ENCODE measurements at places on chromosomes 11 and 22.
A peak's percentile ranks its signal among the peaks of the same experiment; 100 is the strongest.

DNA sequence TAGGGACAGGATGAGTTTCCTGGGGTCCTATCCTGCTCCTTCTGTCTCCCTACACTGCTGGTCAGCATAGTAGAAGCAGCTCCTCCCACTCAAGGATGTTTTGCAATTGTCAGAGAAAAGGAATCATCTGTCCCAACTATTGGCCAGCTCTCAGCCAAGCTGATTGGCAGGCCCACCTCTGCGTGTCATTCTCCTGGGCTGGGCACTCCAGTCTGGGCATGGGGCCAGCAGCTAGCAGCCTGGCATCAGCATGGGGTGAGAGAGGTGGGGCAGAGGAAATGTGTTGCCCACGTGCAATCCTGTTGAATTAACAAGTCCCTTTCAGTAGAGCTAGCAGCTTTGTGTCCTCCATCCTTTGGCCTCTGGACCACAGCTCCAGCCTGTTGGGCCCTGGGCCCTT, 14.1 kb downstream of the ANKK1 start:
- peak; percentile 81 for DNase-seq

- DNase-seq, result no peak
These were observed 65.3 kb downstream of the AMBRA1 start for GRCh38 chr11:46528445-46529094.

DNA sequence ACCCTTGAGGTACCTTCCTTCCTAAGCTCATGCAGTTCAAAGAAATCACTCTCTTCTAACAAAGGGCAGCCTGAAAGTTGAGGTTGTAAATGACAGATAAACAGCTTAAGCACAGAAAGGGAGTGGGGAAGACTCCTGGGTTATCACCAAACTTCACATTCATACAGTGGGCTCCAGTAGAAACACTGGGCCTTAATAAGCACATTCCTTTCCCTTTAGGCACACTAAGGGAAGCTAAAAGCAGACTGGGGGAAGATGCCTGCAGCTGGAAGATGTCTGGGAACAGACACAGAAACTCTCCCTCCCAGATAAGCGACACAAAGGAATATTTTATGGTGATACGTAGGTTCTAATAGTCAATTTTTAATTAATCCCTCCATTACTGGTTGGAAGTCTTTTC, 350.3 kb upstream of the MPPED2 start:
- DNase-seq, result no peak

DNA sequence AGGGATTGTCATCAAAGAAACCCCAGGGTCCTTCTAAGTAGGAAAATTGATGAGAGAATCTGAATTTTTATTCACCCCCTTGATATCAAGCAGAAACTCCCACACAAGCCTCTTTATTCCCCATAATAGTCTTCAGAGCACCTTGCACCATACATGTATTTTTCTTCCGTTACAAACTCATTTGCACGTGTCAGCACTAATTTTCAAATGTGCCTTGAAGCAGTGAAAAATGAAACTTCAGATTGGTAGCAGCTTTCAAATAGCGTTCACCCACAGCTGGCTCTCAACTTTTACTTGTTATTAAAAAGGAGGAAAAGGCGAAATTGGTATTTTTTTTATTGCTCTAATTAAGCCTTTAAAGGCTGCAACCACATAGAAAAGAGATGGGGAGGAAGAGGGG, 343.0 kb upstream of the TENM4 start:
- DNase-seq, result no peak

GRCh38 chr11:124207102-124207792, 24.1 kb downstream of the OR10D3 start:
- no peak for DNase-seq

DNA sequence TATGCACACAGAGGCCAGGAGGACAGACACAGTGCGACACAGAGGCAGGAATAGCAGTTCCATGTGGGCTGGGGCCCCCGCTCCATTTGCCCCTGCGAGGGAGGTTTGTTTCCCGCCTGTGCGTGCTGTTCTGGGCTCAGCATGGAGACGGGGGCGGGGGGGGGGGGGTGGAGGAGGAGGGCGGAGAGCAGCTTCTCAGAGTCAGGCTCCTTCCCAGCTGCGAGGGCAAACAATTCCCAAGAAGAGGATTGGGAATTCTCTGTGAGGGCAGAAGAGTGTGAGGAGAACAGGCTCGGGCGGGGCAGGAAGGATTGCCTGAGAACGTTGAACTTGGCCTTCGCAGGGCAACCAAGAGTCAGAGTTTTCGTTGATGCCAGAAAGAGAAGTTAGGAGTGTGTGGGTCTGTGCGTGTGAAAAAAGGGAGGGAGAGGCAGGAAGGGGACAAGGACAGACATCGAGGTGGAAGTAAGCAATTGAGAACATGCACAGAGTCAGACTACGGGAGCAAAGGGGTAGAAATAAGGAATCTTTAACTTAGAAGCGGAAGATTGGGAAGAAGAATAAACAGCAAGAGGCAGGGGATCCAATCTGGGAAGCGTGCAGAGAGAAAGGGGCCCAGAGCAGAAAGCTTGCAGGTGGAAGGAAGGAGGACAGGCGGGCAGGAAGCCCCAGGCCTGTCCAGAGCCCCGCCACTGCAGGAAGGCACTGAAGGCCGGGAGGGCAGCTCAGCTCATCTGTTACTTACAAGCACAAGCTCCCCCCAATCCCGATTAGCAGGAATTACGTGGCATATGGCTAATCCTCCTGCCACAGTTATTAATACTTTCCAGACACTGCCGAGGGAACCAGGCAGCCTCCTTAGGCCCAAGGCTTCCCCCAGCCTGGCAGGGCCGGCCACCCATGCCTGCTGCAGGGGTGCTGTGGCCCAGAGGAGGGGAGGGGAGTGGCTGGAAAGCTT, 15.6 kb upstream of the JAM3 start:
- DNase-seq, result no peak

DNA sequence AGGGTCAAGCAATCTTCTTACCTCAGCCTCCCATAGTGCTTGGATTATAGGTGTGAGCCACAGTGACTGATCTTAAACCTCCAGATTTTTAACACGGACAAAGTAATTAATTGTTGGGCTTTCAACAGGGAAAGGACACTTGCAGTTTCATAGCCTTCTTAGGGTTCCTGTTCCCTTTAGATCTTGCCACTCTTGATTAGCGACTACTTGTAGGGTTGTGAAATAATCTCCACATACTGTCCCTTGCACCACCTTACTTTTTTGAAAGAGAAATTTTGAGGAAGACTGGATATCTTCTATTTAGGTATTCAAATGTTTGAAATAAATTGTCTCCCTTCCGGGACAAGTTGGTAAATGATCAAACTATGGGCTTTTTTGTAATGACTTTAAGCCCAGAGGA, 7.6 kb downstream of the MS4A4E start:
- no peak for DNase-seq

GRCh38 chr11:62450543-62451240, 31.9 kb downstream of the SCGB1A1 start:
- DNase-seq, result no peak

DNA sequence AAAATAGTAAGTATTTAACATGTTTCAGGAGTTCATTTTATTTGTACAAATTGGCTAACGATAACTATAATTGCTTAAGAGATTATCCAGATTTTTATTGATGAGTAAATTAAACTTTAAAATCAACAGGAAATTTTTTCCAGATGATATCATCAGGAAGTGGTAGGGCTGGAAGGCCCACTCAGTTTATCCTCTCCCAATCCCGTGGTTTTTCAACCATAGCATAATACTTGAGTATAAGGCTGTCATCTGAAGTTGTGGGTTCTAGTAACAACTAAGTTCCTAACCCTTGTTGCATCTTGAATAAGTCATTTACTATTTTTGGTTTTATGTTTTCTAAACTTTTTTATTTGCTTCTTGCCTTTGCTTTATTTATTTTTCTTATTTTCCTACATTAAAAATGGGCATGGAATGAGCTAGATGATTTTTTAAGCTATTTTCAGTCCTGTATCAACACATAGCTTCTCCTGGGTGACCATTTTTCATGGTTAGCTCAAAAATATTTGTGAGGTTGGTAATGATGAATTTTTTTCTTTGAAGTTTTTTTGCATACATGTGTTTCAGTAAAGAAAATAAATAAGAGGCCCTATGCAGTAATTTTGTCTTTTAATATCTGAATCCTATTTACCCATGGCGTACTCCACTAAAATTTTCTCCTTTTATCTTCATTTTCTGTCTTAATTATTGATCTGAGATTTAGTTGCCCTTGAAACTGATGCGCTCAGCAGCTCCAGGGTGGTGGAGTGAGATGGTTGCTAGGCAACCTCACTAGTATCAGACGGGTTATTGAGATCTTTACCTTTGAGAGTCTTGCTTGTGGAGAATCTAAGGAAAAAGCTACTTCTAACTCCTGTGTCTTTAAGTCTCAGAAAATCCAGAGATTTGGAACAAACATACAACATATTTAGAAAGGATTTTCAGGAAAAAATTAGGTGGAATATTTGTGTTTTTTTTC, 452.0 kb upstream of the CCDC179 start:
- peak; percentile 46 for DNase-seq

- DNase-seq, result peak; percentile 100
These were observed 561 bp upstream of the PCF11 start for GRCh38 chr11:83156144-83156995.

DNA sequence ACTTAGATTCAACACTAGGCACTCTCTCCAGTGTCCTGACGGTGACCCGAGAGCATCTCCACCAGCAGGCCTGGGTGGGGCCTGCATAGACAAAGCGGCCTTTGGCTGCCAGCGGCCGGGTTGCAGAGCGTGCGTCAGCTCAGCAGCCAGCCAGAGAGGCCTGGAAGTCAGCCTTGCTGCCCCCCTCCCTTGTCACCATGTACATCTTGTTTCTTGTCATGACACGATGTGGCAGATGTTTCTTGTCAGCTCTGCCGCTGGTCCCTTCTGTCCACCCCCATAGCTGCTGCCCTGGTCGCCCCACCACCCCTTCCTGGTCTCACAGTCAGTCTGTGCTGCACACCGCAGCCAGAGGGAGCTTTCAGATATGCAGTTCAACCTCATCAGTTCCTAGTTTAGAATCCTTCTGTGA, 33.1 kb upstream of the CBX7 start:
- DNase-seq, result no peak

GRCh38 chr22:19886605-19887255, 32.1 kb upstream of the GNB1L start:
- no peak for DNase-seq

DNA sequence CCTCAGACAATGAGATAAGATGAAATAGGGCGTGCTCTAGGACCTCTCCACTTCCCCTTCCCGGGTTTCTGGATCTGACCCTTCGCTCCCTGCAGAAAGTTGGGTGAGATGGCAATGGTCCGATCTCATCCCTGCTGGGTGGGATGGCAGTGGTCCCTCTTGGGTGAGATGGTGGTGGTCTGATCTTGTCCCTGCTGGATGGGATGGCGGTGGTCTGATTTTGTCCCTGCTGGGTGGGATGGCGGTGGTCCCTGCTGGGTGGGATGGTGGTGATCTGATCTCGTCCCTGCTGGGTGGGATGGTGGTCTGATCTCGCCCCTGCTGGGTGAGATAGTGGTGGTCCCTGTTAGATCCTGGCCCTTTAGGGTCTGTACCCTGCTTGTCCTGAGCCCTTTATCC, 21.3 kb downstream of the ST14 start:
- DNase-seq, result no peak

DNA sequence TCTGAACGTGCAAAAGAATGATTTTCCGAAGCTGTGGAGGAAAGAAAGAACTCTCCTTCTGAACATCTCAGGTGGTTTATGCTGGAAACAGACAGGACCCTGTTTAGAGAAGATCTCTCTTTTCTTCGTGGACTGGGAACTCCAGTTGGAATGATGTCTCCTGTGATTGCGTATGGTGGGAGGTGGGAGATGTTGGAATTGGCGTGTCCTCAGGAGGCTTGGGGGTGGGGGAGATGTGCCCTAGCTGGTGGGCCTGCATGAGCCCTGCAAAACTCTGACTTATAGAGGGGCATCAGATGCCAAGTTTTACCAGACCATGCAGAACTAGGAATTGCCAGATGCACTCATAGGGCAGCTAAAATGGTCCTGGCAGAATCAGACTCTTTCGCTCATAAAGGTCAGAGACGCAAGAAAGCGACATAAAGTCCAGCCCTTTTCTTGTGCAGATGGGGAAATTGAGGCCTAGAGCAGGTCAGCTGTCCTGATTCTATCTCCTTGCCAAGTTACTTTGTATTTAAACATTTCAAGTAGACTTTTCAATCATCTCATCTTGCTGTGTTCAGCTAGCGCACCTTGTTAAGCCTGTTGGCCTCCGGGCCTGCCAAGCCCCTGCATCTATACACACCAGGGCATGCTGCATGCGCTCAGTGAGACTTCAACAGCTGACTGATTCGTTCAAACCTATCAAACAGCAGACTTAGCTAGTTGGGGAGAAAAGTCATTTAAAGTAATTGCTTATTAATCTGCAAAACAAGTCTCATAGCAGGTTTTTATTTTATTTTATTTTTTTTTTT, 34.2 kb upstream of the EHF start:
- DNase-seq, result no peak

GRCh38 chr11:57255618-57256017, 18.6 kb upstream of the APLNR start:
- no peak for DNase-seq

DNA sequence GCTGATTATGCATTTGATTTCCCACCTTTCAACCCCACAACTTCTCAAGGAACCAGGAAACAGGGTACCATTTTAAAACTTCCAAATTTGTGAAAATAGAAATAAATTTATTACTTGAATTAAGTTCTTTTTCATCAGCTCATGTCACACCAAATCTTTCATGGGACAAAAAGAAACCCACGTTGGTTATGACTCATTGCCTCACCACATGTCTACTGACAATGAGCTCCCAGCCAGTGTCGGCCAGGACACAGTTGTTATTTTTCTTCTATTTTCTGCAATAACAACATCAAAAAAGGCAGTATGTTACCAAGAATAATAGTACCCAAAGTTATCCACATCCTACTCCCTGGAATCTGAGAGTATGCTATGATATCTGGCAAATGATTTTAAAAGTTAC, 17.3 kb downstream of the MS4A6A start:
- DNase-seq, result no peak

DNA sequence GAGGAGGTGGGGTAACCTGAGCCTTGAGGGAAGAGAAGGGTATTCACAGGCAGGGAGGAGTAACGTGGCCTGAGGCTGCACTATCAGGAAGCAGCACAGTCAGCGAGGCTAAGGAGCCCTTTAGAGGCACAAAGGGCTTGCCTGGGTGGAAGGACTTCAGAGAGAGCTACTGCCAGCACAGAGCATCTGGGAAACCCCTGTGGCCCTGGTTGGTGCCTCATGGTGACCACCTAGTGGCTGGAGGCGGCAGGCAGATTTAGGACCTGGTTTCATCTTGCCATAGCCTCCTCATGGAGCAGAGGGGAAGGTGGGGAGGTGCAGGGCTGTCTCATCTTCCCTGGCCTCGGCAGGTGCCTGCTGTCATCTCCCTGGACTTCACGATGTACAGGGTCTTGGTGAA, 64.5 kb downstream of the MPPED1 start:
- DNase-seq, result no peak

DNA sequence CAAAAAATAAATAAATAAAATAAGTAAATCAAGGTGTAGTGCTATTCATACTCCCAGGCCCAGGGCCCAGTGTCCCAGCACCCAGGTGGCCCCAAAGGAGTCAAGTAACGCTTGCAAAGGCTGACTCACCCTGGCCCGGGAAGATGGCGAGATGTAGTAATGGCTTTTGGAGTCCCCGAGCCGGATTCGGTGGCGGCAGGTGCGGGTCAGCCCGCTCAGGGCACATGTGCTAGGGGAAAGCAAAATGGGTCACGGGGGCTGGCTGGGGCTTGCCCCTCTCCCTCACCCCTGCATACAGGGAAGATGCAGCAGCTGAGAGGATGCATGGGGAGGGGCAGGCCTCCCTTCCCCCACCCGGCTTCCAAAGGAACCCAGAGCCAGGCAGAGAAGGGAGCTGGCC, 11.0 kb upstream of the FADS3 start:
- no peak for DNase-seq
